Activated gamma-delta T cell (primary cell): ENCODE measurements at places on chromosomes 4 and X.

DNA sequence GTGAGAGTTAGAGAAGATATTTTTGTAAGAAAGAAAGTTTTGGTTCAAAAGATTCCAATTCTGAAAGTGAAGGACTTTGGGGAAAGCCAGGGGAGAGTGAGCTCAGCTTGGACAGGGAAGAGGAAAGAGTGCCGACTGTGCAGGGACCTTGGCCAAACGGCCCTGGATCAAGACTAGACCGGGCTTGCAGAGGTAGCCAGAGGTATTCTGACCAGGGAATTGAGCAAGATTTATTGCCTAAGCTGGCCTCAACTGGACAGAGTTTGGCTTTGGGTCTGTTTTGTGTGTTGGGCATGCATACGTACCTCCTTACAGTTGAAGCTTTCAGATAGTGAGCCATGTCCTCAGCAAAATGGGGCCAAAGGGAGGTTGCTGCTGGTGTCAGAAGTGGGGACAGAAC is 11.6 kb downstream of the PLAC1 start:
- no peak for DNase-seq

DNA sequence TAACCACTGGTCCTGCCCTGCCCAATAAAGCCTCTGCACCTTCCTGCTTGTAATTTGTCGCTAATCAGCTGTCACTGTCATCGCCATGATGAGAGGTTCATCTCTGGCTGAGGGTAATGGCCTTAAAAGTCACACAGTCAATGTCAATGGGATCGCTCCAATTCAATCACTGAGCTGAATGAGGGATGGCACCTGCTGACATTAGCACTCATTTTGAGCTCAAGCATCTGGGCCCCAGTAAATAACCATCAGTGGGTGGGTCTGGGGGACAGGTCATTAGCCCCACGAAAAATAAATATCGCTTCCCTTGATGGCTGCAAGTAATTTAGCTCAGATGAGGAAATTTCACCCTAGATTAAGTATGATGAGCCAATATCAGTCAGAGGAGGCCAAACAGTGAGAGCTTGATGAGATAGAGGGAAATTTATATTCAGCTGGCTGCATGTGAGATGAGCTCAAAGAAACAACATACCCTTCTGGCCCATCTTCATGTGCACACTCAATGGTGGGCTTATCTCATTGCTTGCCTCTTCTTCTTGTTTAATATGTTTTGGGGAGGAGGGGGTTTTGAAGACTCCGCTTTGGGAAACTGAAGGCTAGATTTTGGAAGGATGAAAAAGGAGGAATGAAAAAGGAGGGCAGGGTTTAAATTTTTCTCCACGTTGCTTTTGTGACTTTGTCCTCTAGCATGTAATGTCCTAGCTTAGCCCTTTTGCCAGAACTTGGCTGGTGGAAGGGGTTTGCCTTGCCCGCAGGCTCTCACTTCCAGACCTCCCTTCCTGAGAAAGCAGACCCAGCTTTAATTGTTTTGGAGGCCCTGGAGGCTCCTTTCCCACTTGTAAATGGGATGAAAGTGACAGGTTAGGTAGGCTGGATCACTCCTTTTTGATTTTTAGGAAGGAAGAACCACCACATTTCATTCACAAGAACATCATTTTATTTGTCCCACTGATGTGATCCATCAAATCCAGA is 84.8 kb upstream of the PAQR3 start:
- DNase-seq = no peak

- no peak for DNase-seq
These were observed 172.3 kb downstream of the SHROOM3 start for GRCh38 chr4:76607266-76607799.

GRCh38 chr4:73902038-73902637 is 32.9 kb downstream of the CXCL1 start:
- DNase-seq = no peak

GRCh38 chr4:76767983-76768382 is 130.0 kb downstream of the SOWAHB start:
- no peak for DNase-seq

GRCh38 chr4:120829113-120829831 is 93.3 kb downstream of the PRDM5 start:
- no peak for DNase-seq

DNA sequence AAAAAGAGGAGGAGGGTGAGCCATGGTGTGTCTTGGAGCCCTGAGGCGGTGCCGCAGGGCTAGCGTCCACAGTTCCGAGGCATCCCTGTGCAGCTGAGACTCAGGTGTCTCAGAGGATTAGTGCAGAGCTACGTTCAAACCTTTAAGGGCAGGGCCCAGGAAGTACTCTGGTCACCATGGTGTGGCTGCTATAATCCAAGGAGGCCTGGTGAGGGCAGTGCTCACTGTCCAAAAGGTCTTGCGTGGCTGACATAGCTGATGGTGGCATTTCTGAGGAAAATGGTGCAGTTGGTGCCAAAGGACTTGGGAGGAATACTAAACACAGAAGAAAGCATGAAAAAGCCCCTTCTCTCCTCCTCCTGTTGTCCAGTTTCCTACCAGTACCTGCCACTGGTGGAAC is 146.9 kb downstream of the DCHS2 start:
- no peak for DNase-seq

- no peak for DNase-seq
These were observed 95.2 kb downstream of the SNCA start for GRCh38 chr4:89741768-89742167.
